ENCODE measurements at places on chromosomes 2 and 18. TPM values are rescaled to one million over a fixed set of nuclear protein-coding genes. Genes with fewer than 3 reads are reported as not detected.

CXCR1 gene
- total RNA-seq: not detected

DSG2 gene
- not detected for total RNA-seq

DNA sequence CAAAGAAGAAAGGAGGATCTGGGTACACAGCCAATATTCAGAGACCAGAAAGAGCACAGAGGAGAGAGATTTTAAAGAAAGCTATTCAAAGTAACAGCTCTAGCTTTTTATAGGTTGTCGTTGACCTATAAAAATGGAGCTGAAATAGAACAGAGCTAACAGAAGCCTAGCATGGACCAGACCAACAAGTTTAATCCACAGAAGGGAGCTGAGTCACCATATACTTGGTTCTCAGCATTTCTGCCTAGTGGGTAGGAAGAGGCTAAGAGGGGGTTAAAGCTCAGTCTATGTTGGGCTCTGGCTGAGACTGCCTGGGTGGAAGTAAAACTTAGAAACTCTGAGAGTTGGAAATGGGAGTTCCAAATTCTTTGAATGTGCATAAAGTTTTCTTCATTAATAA, 678.0 kb upstream of the CDH2 start:
- DNase-seq: peak; percentile 48

DNA sequence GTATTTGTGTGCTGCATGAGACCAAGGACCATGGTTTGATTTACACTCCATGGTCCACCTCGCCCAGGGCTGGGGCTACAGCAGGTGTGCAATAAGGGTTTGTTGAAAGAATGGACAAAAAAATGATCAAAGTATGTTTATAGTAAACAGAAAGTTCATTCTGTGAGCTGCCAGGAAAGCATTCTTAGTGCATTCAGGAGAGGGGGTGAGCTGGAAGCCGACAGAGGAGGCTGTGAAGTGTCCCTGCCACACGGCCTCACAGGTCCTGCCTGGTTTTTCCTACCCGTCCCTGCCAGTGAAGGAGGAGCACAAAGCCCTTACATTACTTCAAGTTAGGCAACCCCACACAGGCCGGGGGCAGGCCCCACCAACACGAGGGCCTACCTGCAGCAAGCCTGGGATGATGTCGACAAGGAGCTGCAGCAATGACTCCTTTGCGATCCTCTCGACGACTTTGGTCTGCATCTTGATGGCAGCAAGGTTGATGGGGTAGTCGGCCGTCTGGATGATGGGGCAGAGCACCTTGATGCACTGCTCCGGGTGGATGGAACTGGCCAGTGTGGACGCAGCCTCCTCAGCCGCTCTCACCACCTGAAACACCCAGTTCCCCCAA, 63.2 kb upstream of the TFCP2L1 start:
- no peak for DNase-seq

- no peak for DNase-seq
Observed at GRCh38 chr18:73691624-73692023, 456.0 kb downstream of the FBXO15 start.

DNA sequence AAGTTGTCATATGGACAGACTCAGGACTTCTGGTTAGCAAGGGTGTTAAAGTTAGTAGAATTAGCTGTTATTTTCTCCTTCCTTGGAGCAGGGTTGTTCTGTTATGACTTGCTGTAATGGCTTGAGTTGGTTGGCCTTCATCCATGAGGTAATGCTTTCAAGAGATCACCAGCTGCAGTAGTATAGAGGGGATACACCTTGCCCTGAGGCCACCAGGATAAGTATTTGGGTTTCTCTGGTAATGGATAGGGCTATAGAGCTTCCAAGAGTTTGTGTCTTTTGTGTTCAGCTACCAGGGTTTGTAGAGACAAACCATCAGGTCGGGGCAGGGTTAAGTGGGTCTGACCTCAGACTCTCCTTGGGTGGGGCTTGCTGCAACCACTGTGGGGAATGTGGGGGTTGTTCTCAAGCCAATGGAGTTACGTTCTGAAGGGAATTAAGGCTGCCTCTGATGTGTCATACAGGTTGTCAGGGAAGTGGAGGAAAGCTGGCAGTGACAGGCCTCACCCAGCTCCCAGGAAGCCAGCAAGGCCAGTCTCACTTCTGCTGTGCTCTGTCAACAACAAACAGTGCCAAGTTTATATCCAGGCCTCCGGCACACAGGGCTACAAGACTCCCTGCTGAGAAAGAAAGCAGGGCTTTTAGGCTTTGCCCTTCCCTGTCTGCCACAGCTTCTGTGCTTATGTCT, 356.6 kb downstream of the SPAG16 start:
- no peak for DNase-seq

All from GM23248 (cell line).